ENCODE measurements at places on chromosomes 3 and 15. TPM values are rescaled to one million over a fixed set of nuclear protein-coding genes. Genes with fewer than 3 reads are reported as not detected.

GRCh38 chr15:62888623-62889022 lies 153.9 kb upstream of the TPM1 start:
- no peaks in the 10 kb centered on the region for H3K27me3 ChIP-seq
- H3K4me3 ChIP-seq: no peak overlapping the region
- no peak for DNase-seq
- no peak overlapping the region for H3K27ac ChIP-seq

Gene TRPC1
- 15.0 TPM for total RNA-seq

DNA sequence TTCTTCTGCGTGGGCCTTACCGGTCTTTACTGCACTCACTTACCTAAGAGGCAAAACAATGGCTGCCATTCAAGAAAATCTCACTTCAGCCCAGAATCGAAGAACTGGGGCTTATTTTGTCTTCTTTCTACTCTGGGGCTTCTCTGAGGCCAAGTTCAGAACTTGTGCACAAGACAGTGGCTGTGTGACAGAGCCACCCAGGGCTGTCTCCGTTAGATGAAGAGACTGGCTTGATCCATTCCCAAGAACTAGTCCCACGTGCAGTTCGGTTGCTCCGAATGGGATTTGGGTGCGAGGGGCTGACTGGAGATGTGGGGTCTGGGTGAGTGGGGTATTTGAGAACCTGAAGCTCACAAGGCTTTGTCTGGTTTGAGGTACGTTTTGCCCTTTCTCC lies 795 bp upstream of the TCF12 start:
- peak overlapping the region; percentile 91 for H3K4me3 ChIP-seq
- H3K27me3 ChIP-seq: no peaks in the 10 kb centered on the region
- H3K36me3 ChIP-seq: no peaks in the 10 kb centered on the region
- peak overlapping the region; percentile 97 for H3K27ac ChIP-seq
- peaks cover 63% of the 10 kb centered on the region for H3K4me1 ChIP-seq

DNA sequence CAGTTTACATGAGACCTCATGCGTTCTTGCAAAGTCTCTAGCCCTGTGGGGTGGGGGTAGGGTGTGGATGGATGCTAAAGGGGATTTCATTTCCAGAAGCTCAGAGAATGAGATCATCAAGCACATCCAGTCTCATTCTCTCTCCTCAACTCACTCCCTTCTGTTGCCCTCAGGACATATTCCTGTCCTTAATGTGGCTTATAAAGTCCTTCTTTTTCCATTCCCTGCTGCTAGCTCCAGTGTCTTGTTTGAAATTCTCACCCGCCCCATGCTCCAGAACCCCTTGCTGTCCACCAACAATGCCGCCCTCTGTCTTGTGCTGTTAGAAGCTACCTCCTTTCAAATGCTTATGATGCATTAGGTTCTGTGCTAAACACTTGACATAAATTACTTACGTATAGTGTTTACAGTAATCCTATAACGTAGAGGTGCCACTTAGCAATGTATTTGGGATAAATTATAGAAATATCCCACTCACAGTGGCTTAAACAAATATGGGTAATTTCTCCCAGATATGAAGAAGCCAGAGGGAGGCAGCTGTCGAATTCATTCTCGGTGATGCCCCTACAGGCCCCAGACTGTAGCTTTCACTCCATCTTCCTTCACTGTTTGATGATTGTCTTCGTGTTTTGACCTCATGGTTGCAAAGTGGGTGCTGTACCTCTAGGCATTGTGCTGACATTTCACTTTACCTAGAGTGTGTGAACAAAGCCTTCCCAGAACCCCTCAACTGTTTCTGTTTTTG lies 273.1 kb upstream of the TBL1XR1 start:
- H3K27me3 ChIP-seq: no peaks in the 10 kb centered on the region
- H3K36me3 ChIP-seq: no peaks in the 10 kb centered on the region
- no peak for DNase-seq
- no peaks in the 10 kb centered on the region for H3K4me1 ChIP-seq
- no peak overlapping the region for H3K4me3 ChIP-seq

- H3K27ac ChIP-seq: no peak overlapping the region
- no peaks in the 10 kb centered on the region for H3K36me3 ChIP-seq
- no peaks in the 10 kb centered on the region for H3K4me1 ChIP-seq
- no peak for DNase-seq
These were observed 498.7 kb downstream of the EPHA3 start for GRCh38 chr3:89606151-89606550.

Gene ALS2CL
- total RNA-seq: 38.2 TPM

DNA sequence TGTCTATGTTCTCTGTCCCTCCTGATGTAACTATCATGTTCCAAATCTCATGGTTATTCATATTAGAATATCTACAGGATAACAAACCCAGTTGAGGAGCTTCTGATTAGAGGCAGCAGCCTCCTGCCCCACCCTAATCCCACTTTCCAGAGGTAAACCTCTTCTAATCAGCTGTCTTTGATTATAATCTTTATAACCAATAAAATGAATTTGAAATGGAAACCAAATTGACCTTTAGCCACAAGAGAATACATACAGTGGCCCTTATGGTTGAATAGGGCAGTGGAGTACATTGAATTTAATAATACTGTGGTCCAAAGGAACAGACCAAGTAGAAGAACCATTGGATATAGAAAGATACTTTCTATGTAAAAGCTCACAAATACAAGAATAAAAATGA lies 281.3 kb upstream of the UMPS start:
- H3K27ac ChIP-seq: no peak overlapping the region
- H3K36me3 ChIP-seq: peaks cover 88% of the 10 kb centered on the region
- no peaks in the 10 kb centered on the region for H3K27me3 ChIP-seq

Gene PPM1L
- total RNA-seq: 35.8 TPM

Gene A4GNT
- not detected for total RNA-seq

GRCh38 chr15:64022571-64022970 lies 23.7 kb downstream of the DAPK2 start:
- H3K27ac ChIP-seq: no peak overlapping the region
- DNase-seq: no peak
- H3K4me3 ChIP-seq: no peak overlapping the region
- H3K4me1 ChIP-seq: peaks cover 76% of the 10 kb centered on the region

DNA sequence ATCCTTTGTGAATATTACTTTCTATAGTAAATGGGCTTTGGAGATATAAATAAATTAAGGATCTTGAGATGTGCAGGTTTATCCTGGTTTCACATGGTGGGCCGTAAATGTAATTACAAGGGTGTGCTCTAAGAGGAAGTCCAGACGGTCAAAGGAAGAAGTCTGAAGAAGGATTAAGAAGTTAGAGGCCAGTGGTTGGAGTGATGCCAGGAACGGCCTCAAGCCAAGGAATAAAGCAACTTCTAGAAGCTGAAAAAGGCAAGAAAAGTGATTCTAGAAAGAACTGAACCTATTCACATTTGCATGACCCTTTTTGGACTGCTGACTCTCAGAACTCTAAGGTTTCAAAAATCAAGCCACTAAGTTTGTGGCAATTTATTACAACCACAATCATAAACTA lies 981.3 kb upstream of the ALCAM start:
- H3K27ac ChIP-seq: no peak overlapping the region
- peak; percentile 11 for DNase-seq
- H3K36me3 ChIP-seq: no peaks in the 10 kb centered on the region

DNA sequence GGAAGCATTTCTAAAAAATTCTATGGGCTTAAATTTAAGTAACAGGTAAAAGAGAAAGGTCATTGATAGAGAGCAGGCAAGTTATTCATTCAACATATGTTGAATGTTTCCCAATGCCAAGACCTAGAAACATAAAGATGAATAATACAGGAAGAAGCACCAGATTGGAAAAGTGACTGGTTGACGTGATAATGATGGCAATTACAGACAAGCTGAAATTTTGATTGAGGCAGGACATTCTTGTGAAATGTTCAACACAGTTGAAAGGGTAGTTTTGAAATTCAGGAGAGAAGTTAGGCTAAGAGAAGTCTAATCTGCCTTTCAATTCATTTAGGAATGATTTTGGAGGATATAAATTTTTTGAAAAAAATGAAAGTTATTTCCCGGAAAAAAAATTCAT lies 536.3 kb upstream of the NAALADL2 start:
- H3K27me3 ChIP-seq: no peaks in the 10 kb centered on the region
- no peak overlapping the region for H3K27ac ChIP-seq
- no peak for DNase-seq
- H3K36me3 ChIP-seq: no peaks in the 10 kb centered on the region
- H3K4me1 ChIP-seq: no peaks in the 10 kb centered on the region
